ENCODE measurements at places on chromosomes 11 and 22.
A peak's percentile ranks its signal among the peaks of the same experiment; 100 is the strongest.

GRCh38 chr11:12224537-12224893 is 114.1 kb downstream of the MICAL2 start:
- DNase-seq: peak; percentile 82

GRCh38 chr11:10657308-10658271 is 36.0 kb downstream of the IRAG1 start:
- no peak for DNase-seq

GRCh38 chr11:130002352-130002845 is at the start of gene PRDM10:
Gene PRDM10 (minus strand): TSS chr11:130002835. CDS start chr11:129960964, 41,871 bp downstream.
- DNase-seq: peak; percentile 95

- no peak for DNase-seq
These were observed 9.0 kb upstream of the HTR3B start for GRCh38 chr11:113895367-113896155.

DNA sequence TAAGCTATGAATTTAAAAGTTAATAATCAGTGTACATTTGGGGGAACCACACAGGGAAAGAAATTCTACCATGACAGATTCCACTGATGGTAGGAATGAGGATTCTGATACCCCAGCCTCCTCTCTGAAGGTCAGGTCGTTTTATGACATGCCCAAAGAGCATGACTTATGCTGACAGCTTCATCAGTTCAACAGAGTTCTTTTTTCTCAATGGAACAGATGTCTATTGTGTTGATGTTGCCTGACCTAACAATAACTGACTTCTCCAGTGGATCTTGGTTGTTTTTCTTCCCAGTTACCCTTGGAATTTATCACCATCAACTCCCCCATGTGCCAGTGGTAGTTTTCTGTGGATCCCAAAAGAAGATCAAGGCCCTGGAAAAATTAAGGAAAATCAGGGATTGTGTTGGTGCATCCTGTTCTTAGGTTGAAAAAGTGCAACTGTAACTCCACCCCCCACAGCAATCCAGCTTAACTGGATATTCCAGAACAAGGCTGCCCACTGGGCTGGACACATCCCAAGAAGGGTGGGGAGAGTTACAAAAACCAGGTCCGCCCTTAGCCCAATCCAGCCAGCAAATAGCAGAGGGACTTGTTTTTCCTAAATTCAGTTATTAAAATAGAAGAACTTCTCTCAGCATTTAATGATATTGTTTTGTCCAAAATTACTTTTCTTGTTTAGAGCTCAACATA is 31.5 kb upstream of the CAT start:
- DNase-seq: no peak

GRCh38 chr11:72720784-72721183 is 31.4 kb downstream of the ARAP1 start:
- no peak for DNase-seq

GRCh38 chr11:124892146-124892545 is 5.5 kb downstream of the ROBO4 start:
- DNase-seq: no peak

Data from left ventricle myocardium superior (tissue), 1 donor.